Hindlimb muscle (tissue), 1 donor: ENCODE measurements at places on chromosomes 16 and 17. TPM values are rescaled to one million over a fixed set of nuclear protein-coding genes. Genes with fewer than 3 reads are reported as not detected.

DNA sequence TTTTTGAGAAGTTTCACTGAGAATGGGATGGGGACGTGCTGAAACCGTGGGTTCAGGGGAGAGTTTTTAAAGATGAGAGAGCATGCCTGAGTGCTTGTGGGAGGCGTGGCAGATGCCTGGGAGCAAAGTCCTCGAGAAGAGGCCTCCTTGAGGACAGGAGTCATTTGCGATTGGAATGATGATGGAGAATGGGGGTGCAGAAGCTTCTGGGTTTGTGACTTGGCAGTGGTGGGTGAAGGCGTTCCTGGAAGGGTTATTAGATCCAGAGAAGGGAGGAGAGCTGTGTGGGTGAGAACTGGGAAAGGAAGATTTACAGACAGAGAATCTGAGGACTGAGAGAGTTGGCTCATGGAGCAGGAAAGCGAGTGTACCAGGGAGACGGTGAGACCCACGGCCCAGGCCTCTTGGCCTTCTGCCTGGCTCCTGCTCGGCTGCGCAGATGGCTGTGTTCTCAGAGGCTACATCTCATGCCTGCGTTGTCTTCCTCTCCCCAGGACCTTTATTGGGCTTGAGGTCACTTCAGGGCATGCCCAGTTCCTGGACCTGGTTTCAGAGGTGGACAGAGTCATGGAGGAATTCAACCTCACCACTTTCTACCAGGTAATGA lies 8.6 kb upstream of the MMP15 start:
- DNase-seq = no peak

DNA sequence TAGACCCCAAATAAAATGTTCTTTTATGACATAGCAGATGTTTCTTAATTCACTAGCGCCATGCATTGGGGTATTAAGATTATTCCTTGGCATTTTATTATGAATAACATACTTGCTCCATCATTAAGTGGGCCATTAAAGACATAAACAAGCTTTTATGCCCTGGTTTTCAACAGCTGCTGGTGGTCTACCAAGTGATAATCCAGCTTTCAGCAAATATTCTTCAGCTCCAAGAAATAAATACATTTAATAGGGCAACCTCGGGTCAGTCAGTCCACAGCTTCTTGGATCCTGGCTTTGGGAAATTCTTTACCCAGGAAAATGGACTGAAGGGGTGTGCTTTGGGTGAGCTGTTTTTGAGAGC lies 217.3 kb upstream of the IRX3 start:
- no peak for DNase-seq

IL34 gene
- polyA plus RNA-seq = 7.8 TPM

- no peak for DNase-seq
Measured at GRCh38 chr16:76222853-76223252, 54.3 kb upstream of the CNTNAP4 start.

ZDHHC1 gene
- polyA plus RNA-seq = 18.3 TPM

GRCh38 chr16:3028716-3029319 lies 5.0 kb downstream of the THOC6 start:
- no peak for DNase-seq

DNA sequence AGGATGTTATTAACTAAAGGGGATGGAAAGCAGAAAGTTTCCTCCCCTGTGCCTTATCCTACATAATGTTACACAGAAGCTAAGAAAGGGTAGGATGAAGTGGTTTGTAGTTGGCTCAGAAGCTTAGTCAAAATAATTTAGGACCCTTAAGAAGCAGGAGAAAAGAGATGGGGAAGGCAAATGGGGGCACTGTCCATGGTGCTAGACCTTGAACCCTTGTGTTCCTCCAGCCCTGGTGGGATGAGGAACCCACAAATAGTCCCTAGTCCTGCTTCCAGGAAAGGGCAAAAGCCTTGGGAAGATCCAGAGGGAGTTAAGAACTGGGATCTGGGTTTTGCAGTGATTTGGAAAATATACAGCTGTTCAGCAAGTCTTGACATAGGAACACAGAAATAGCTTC lies 54.5 kb downstream of the SLC5A11 start:
- DNase-seq = no peak

- DNase-seq = no peak
Measured at GRCh38 chr16:11668623-11669379, 546 bp downstream of the SNN start.

DNA sequence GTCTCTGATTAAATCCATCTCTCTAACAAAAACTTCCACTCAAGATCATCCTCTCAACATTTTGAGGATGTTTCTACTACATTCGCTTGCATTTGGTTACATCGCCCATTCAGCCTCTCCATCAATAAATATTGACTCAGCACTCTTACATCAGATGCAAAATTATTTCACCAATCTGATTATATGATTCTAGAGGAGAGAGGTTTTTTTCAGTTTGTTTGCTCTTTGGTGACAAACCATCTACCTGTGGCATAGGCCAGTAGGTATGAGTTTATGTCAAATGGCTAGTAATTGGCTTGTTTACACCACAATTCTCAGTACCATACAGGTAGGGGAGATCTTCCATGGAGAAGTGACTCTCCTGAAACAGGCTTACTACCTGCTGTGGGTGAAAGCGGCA lies 52.3 kb downstream of the TOX3 start:
- DNase-seq = no peak

DNA sequence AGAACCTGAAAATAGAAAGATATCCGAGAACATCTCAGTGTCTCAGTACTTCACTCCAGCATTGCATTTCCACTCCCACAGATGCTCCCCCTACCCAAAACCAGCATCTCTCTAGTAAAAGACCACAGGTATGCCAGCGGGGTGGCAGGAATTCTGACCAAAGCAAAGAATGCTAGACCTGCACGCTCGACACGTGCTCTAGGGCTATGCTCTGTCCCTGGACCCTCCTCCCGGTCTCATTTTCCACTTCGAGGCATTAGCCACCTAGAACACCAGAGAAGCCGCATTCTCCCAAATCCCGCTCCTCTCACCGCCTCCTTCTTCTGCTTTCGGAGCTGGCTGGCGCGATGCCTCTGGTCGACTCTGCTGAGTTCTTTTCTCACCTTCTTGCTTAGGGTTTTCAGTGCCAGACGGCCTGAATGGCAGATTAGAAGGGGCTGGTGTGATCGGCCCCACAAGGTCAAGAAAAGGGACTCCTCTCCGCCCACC lies 487 bp downstream of the TSR1 start:
- DNase-seq = no peak

DNA sequence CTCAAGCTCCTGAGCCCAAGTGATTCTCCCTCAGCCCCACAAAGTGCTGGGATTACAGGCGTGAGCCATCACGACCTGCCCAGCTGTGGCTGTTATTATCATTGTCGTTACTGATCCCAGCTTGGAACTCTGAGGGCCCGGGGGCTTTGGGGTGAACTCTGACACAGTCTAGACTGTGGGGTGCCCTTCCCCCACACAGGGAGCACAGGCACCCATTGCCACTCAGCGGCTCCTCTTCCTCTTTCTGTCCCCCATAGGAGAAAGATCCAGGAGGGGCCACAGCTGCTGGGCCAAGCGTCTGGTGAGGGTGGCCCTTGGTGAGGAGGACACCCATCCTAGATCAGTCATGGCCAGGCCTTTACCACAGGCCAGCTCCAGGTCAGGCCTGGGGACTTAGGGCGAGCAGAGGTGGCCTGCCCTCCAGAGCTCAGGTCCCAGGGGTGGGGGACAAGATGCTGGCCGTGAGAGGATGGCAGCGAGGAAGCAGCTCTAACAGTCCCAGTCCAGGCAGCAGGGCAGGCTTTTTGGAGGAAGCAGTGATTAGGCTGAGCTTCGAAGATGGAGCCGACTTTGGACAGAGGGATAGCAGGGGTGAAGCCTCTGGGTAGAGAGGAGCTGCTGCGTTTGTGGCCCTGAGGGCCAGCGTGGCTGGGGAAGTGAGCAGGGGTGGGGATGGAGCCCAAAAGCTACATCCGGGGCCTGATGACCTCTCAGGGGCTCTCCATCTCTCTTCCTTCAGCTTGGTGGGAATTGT lies 24.7 kb downstream of the TMEM235 start:
- DNase-seq = no peak

- no peak for DNase-seq
Measured at GRCh38 chr16:4500272-4500671, 24.1 kb downstream of the HMOX2 start.
